ENCODE measurements at places on chromosomes 1 and 21. TPM values are rescaled to one million over a fixed set of nuclear protein-coding genes. Genes with fewer than 3 reads are reported as not detected.

GRCh38 chr1:185058110-185058509 is 12.8 kb downstream of the RNF2 start:
- H3K4me1 ChIP-seq, result peaks cover 26% of the 10 kb centered on the region
- no peaks in the 10 kb centered on the region for H3K36me3 ChIP-seq
- H3K27ac ChIP-seq, result no peak overlapping the region
- no peaks in the 10 kb centered on the region for H3K27me3 ChIP-seq
- no peak overlapping the region for H3K4me3 ChIP-seq
- no peak for DNase-seq

The DNAH14 gene
- 16.6 TPM for total RNA-seq

The RNU1-3 gene
- not detected for total RNA-seq

GRCh38 chr1:73886716-73887115 is 311.3 kb downstream of the LRRIQ3 start:
- H3K27ac ChIP-seq, result no peak overlapping the region
- H3K4me1 ChIP-seq, result no peaks in the 10 kb centered on the region
- H3K36me3 ChIP-seq, result no peaks in the 10 kb centered on the region
- no peak for DNase-seq
- H3K4me3 ChIP-seq, result no peak overlapping the region

DNA sequence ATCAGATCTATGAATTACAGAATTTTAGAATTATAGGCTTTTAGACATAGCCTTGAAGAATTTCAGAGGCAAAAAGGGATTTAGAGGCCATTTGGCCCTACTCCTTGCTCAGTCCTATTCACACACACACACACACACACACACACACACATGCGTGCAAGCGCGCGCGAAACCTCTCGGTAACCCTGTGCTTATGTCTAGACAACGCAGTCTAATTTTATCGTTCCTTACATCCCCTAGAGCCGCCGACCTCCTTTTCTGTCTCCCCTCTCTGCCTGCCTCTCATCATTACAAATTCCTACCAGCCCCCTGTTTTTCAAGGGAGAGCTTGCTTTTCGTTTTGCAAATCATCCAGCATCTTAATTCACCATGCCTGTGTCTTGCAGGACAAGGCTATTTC is 252.1 kb downstream of the FOXD2 start:
- peaks cover 62% of the 10 kb centered on the region for H3K27me3 ChIP-seq
- H3K27ac ChIP-seq, result no peak overlapping the region
- DNase-seq, result no peak
- H3K4me3 ChIP-seq, result no peak overlapping the region
- H3K4me1 ChIP-seq, result no peaks in the 10 kb centered on the region

GRCh38 chr21:37459575-37459974 is 93.0 kb downstream of the DYRK1A start:
- H3K36me3 ChIP-seq, result no peaks in the 10 kb centered on the region
- no peaks in the 10 kb centered on the region for H3K27me3 ChIP-seq
- DNase-seq, result no peak
- H3K4me3 ChIP-seq, result no peak overlapping the region

Measured in esophagus muscularis mucosa (tissue), 4 donors.